Activated T-helper 1 cell treated with anti-CD3 and anti-CD28 coated beads, Interleukin-2, amount 50 U/mL, for 16 hours (primary cell): ENCODE measurements at places on chromosomes 7 and 10.

- DNase-seq = no peak
Measured at GRCh38 chr10:102985811-102986210, 67.7 kb downstream of the CNNM2 start.

DNA sequence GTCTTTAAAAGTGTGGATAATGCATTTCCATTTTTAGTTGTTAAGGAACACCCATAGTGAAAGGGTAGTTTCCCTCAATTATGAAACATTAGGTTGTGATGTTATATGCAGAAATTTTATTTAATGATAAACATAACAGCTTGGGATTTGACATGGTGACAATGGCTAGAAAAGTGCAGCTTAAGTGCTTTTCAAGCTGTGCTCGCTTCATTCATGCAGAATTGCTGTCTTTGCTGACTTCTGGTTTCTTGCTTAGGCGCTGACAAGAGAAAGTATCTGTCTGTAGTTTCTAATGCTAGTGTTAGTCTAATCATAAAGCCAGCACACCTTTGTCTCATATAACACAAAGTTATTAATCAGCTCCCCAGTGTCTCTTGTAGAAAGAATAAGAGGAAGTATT is 170.0 kb downstream of the ARL5B start:
- DNase-seq = no peak

- DNase-seq = no peak
Measured at GRCh38 chr7:50728184-50728583, 54.5 kb downstream of the GRB10 start.

DNA sequence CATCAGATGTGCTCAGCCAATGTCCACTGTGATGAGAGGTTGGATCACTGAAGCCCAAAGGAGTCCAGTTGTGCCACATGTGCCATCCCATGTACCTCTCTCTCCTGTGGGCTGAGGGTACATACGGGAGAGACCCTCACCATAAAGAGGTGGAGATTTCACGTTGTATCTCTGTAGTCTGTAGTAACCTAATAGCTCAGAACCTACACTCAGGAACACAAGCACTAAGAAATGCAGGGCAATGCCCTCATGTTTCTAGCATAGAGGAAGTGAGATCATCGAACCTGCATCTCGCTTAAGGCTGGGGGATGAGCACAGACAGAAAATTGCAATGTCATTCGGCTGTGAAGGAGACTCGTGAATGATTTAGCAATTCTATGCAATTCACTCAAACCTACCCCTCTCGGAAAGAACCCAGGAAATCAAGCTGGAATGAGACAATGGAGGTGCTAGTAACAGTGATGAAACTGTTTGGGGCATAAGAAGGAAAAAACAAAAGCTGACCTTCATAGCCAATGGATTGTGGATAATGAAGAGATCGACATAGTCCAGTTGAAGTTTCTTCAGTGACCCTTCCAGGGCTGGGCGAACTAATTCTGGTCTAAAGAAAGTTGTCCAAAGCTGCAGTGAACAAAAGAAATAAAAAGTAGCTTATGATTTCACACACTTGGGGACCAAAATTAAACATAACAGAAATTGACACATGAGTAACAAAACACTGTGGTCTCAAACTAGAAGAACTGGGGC is 80.3 kb upstream of the UCN3 start:
- no peak for DNase-seq

GRCh38 chr10:106825576-106826364 is 338.7 kb downstream of the SORCS1 start:
- DNase-seq = no peak
